Activated CD8-positive, alpha-beta memory T cell treated with anti-CD3 and anti-CD28 coated beads, Interleukin-2, amount 10 ng/mL, durations not matched to agents 7 days and 5 days (primary cell): ENCODE measurements at places on chromosomes 11 and 22. TPM values are rescaled to one million over a fixed set of nuclear protein-coding genes. Genes with fewer than 3 reads are reported as not detected.
A peak's percentile ranks its signal among the peaks of the same experiment; 100 is the strongest.

DNA sequence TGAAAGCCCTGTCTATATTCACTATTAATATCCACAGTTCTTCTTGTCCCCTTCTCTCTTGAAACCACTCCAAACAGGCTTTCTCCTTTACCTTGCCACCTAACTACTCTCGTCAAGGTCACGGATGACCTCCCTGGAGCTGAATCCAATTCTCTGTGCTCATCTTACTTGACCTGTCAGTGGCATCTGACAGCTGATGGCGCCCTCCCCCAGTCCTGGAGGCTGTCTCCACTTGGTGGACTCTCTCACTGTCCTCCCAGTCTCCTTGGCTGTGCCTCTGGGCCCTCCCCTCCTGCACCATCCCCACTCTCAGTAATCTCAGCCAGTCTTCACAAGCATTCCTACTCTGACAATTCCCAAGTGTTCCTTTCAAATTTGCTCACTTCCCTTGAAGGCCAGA, 8.7 kb downstream of the TNKS1BP1 start:
- H3K4me3 ChIP-seq = no peak overlapping the region
- no peak for DNase-seq
- no peaks in the 10 kb centered on the region for H3K36me3 ChIP-seq
- H3K27ac ChIP-seq = no peak overlapping the region

DNA sequence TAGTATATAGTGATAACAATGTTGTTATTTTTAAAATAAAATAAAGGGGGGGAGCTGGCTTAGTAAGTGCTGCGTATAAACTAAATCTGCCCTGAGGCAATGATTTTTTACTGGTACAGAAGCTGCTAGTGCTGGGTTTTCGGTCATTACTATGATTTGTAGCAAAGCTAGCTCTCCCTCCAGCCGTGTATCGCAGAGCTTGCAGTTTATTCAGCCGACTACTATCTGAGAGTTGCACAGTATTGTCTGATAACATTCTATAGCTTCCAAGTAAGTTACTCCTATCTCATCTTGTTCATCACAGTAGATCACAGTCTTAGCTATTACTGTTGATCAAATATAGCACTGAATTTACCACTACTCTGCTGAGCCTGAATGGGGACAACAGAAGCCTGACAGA, 805.5 kb upstream of the ARHGAP42 start:
- H3K27me3 ChIP-seq = no peaks in the 10 kb centered on the region
- no peak overlapping the region for H3K27ac ChIP-seq
- no peaks in the 10 kb centered on the region for H3K4me1 ChIP-seq
- no peak overlapping the region for H3K4me3 ChIP-seq
- no peaks in the 10 kb centered on the region for H3K36me3 ChIP-seq

- DNase-seq = no peak
- no peak overlapping the region for H3K4me3 ChIP-seq
- H3K27ac ChIP-seq = no peak overlapping the region
- H3K27me3 ChIP-seq = no peaks in the 10 kb centered on the region
Observed at GRCh38 chr11:78220218-78221157, 31.8 kb downstream of the USP35 start.

- no peaks in the 10 kb centered on the region for H3K27me3 ChIP-seq
- no peaks in the 10 kb centered on the region for H3K4me1 ChIP-seq
- H3K36me3 ChIP-seq = no peaks in the 10 kb centered on the region
- no peak for DNase-seq
Observed at GRCh38 chr11:61885166-61885778, 6.1 kb downstream of the FADS3 start.

- no peaks in the 10 kb centered on the region for H3K4me1 ChIP-seq
- no peaks in the 10 kb centered on the region for H3K36me3 ChIP-seq
- no peak overlapping the region for H3K27ac ChIP-seq
- H3K4me3 ChIP-seq = no peak overlapping the region
- H3K27me3 ChIP-seq = no peaks in the 10 kb centered on the region
Observed at GRCh38 chr11:99584830-99585229, 564.1 kb downstream of the CNTN5 start.

DNA sequence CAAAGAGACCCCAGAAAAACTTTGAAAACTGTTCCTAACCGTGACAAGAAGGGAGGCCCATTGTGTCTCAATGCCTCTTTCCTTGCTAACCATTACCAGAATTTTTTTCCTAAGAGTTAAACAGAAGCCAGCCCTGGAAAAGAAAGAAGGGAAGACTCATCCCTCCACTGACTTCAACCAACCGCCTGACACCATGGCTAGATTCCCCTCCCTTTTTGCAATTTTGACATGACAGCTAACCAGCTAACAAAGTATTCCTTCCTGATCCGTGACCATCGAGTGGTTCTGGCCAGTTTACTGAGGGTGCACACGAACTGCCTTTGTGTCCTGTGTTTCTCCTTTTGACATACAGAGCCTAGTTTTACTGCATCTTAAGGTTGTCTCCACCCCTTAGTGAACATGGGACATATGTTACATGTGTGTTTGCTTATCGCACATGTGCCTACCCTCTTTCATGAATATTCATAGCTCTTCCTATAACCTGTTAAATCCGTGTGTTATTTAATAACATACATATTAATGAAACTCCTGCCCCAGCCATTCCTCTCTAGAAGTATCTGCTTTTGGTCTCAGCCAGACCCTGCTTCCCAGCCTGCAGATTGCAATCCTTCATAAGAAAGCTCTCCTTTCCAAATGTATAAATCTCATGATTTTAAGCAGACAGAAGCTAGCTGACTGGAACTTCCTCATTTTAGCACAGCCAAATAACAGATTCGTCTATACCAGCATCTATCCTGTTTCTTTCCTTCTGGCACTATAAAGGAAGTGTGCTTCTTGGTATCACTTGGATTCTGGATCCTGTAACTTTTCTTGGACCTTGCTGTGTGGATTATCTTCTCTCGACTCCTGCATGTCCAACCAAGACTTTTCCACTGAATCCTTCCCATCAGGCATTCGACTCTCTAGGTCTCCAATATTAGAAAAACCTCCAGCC, 37.8 kb downstream of the RASSF10 start:
- no peaks in the 10 kb centered on the region for H3K4me1 ChIP-seq
- no peak overlapping the region for H3K27ac ChIP-seq
- H3K36me3 ChIP-seq = no peaks in the 10 kb centered on the region
- DNase-seq = no peak

DNA sequence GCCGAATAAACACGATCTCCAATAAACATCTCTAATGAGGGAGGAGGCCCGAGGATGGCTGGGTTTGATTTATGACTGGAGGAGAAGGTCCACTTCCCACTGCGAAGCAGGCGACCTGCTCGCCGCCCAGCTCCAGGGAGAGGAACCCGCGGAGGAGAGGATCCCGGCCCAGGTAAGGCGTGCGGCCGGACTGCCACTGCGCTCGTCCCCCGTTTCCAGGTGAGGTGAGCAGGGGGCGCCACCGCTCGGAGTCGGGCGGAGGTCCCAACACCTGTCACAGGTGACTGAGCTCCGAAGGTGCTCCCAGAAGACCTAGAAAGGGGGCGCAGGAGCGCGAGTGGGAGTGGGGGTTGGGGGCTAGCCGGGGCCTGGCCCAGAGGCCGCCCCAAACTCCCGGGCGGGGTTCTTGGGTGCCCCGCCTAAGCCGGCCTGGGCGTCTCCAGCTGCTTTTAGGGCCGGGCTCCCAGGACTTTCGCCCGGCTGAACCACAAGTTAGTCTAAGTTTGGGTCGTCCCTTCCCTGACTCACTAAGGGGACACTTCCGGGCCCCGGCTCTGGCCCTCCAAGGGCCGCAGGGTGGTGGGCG, 5.4 kb upstream of the PAX6 start:
- no peak for DNase-seq
- peak overlapping the region; percentile 35 for H3K4me3 ChIP-seq
- no peaks in the 10 kb centered on the region for H3K36me3 ChIP-seq
- peaks cover 85% of the 10 kb centered on the region for H3K27me3 ChIP-seq
- peak overlapping the region; percentile 56 for H3K27ac ChIP-seq

- no peak overlapping the region for H3K4me3 ChIP-seq
- no peak overlapping the region for H3K27ac ChIP-seq
- H3K27me3 ChIP-seq = no peaks in the 10 kb centered on the region
- DNase-seq = no peak
Observed at GRCh38 chr11:69487849-69488542, 6.5 kb downstream of the LINC01488 start.

GRCh38 chr11:64933935-64934681, 1.6 kb downstream of the GPHA2 start:
- H3K4me3 ChIP-seq = no peak overlapping the region
- no peak overlapping the region for H3K27ac ChIP-seq
- no peak for DNase-seq
- no peaks in the 10 kb centered on the region for H3K4me1 ChIP-seq
- peaks cover 2% of the 10 kb centered on the region for H3K27me3 ChIP-seq
- no peaks in the 10 kb centered on the region for H3K36me3 ChIP-seq

DNA sequence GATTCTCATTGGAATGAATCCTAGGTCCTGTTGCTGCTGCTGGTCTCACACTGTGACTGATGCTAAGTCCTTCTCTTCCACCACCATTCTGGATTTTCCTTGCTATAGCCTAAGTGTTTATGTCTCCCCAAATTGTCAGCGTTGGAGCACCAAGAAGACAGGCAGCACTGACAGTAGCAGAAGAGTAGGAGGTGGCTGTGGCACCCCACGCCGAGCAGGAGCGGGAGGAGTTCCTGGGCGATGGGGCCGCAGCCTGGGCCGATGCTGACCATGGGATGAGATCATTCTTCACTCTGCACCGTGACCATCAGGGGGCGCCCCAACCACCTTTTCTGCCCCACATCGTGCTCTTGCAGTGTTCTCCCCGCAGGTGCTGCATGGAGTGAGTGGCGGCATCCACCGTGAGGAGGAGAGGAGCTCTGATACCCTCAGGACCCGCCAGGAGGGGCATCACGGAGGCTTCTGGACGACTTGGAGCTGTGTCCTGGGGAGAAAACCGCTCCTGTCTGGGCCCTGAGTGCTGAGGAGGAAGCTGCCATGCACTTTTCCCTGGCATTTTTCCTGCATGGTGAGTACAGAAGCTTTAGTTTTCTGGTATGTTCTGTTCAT, 57.0 kb downstream of the LRRC74B start:
- H3K27ac ChIP-seq = no peak overlapping the region
- peaks cover 5% of the 10 kb centered on the region for H3K4me1 ChIP-seq
- peaks cover 38% of the 10 kb centered on the region for H3K27me3 ChIP-seq
- H3K4me3 ChIP-seq = no peak overlapping the region
- H3K36me3 ChIP-seq = no peaks in the 10 kb centered on the region
- DNase-seq = peak; percentile 82

- no peaks in the 10 kb centered on the region for H3K36me3 ChIP-seq
- DNase-seq = no peak
- no peak overlapping the region for H3K4me3 ChIP-seq
- H3K27ac ChIP-seq = no peak overlapping the region
- no peaks in the 10 kb centered on the region for H3K27me3 ChIP-seq
- H3K4me1 ChIP-seq = peaks cover 3% of the 10 kb centered on the region
Observed at GRCh38 chr11:1564535-1565172, 7.4 kb downstream of the DUSP8 start.

TIMP3 gene
- total RNA-seq = not detected

DNA sequence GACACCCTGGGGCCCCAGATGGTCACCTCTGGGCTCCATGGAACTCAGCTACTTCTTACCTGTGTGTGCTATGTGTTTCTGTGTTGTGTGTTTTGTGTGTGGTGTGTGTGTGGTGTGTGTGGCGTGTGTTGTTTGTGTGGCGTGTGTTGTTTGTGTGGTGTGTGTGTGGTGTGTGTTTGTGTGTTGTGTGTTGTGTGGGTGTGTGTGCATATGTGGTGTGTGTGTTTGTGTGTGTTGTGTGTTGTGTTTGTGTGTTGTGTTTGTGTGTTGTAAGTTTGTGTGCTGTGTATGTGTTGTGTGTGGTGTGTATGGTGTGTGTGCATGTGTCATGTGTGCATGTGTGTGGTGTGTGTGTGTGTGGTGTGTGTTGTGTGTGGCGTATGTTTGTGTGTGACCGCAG, 3.8 kb upstream of the WNT7B start:
- H3K27me3 ChIP-seq = peaks cover 15% of the 10 kb centered on the region
- DNase-seq = no peak
- H3K36me3 ChIP-seq = no peaks in the 10 kb centered on the region
- H3K4me1 ChIP-seq = peaks cover 8% of the 10 kb centered on the region
- H3K27ac ChIP-seq = no peak overlapping the region
- H3K4me3 ChIP-seq = no peak overlapping the region

CLMP gene
- 0.58 TPM for total RNA-seq

DNA sequence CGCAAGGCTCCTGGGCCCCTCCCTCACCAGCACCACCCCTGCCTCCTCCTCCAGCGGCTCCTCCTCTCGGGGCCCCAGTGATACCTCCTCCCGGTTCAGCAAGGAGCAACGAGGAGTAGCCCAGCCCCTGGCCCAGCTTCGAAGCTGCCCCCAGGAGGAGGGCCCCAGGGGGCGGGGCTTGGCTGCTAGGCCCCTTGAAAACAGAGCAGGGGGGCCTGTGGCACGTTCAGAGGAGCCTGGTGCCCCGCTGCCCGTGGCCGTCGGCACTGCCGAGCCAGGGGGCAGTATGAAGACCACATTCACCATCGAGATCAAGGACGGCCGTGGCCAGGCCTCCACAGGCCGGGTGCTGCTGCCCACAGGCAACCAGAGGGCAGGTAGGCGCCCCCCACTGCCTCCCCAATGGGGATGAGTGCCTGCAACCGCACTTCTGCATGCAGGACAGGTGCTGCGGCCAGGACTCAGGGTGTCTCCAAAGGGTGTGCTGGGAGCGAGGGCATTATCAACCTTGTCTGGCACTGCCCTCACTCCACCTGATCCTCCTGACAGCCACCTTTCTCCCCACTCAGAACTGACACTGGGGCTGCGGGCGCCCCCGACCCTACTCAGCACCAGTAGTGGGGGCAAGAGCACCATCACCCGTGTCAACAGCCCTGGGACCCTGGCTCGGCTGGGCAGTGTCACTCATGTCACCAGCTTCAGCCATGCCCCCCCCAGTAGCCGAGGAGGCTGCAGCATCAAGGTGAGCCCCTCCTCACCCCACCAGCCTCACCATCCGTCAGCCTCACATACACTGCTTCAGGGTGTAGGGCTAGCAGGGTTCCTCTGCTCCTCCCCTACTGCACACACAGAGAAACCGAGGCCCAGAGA, 10.2 kb downstream of the SMTN start:
- no peaks in the 10 kb centered on the region for H3K27me3 ChIP-seq
- no peaks in the 10 kb centered on the region for H3K4me1 ChIP-seq
- H3K4me3 ChIP-seq = no peak overlapping the region
- DNase-seq = no peak

BATF2 gene
- total RNA-seq = 0.33 TPM

RBX1 gene
- total RNA-seq = 76.9 TPM

TTC28 gene
- 3.6 TPM for total RNA-seq
